Hypothalamus (tissue), 51 donors: ENCODE measurements at places on chromosomes 4 and X.

- no peak for DNase-seq
These were observed 328.1 kb downstream of the DCTD start for GRCh38 chr4:182589100-182589499.

- DNase-seq: no peak
These were observed 880 bp upstream of the LONRF3 start for GRCh38 chrX:118973389-118974087.

GRCh38 chr4:83582289-83582785 is 46.4 kb downstream of the GPAT3 start:
- no peak for DNase-seq

- no peak for DNase-seq
These were observed 232.5 kb upstream of the POF1B start for GRCh38 chrX:85611926-85612325.

DNA sequence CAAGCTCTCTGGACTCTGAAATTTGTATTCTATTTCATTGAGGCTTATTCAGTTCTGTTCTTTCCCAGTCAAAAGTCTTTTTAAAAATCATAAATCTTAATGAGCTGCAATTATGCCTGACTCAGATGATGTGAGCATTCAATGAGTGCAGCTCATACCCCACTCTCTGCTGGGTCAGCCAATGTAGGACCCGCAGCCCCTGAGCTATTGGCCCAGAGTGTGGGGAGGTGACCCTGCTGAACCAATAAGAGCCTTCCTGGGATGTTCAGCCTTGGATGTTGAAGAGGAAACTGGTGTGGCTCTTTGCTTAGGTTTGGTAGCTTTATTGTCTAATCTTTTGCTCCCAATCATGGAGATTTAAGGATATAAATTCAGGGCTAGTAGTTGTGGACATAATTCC is 12.1 kb upstream of the TCEAL4 start:
- no peak for DNase-seq

- DNase-seq: no peak
These were observed 897.5 kb upstream of the AGA start for GRCh38 chr4:178339769-178340168.

- DNase-seq: no peak
These were observed 72.4 kb downstream of the PRDM5 start for GRCh38 chr4:120850018-120850599.
